ENCODE measurements at places on chromosomes 5 and 9.
A peak's percentile ranks its signal among the peaks of the same experiment; 100 is the strongest.

- no peak for DNase-seq
Observed at GRCh38 chr9:108582726-108583125, 273.1 kb downstream of the ACTL7B start.

DNA sequence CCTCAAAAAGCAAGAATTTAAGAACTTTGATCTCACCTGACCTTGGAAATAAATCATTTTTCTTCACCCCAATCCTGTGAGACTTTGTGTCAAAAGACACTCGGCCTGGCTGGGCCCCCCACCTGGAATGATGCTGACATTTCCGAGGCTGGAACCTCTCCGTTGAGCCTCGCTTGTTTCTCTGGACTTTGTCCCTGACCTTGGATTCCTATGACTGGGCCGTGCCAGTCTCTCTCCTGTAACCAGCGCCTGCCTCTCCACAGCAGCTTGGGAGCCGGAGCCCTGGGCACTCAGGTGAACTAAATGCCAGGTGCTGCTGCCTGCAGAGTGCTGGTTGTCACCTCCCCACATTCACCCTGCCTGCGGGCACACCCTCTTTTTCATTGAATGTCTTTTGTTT, 62.7 kb downstream of the RETREG1 start:
- DNase-seq, result no peak

DNA sequence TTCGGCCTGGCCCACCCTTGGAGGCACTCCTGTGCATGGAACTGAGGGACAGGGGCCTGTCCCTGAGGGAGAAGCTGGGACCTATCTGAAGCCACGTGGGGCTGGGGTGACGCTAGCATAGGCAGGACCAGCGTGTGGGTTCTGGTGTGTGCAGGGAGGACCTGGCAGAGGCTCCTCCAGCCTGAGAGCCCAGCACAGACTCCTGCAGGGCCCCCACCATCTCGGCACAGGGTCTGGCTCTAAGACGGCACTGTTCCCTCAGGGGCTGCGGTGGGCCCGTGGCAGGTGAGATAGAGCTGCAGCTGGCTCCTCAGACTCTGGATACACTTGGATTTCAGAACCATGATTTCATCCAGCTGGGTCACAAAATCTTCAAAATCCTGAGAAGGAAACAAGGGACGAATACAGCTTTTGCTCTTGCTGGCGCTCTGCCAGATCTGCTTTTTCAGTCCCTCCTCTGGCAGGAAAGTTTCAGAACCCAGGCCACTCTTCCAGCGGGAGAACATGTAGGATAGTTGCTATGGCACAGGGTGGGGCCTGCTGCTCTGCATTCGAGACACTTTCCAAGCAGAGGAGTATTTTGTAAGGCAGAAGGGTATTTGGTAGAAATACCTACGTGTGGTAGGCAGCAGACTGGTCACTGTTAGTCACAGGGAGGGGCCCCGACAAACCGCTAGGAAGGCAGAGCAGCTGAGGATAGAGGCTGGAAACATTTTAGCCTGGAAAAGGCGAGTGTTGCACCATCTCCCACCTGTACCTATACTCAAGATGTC, 74.7 kb downstream of the KIF24 start:
- DNase-seq, result peak; percentile 97

- no peak for DNase-seq
Observed at GRCh38 chr9:81819859-81820546, 108.2 kb upstream of the SPATA31D4 start.

DNA sequence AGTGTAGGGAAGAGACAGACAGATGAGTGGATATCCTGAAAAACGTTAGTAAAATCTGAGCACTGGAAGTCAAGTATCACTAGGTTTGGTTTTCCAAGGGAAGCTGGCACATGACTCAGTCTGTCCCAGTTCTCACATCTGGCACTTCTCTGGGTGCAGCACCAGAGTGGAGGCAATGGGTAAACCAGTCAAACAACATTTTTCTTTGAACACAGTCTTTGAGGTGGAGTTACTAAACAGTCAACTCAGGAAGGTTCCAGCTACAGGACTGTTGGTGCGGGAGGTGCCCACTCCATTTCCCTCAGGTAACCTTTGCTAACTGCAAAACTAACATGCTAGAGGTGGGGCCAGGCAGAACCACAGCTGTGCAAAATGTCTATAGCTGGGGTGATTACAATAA, 301.4 kb upstream of the RFX3 start:
- peak; percentile 96 for DNase-seq

DNA sequence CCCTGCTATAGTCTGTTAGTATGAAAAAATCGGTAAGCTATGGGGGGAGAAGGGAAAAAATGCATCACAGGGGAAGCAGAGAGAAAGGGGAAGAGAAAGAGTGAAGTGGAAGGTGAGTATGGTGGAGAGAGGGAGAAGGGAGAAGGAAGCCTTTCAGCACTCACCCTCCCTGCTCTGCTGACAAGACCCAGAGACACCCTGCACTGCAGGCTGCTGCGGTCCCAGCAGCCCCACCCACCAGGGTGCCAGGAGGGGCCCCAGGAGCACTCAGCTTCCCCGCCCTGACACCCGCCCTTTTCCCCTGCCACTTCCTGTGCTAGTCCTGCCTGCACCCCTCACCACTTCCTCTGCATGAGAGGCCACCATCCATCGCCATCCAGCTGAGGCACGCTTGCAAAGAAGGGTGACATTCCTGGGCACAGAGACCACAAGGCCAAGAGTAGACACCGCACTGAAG, 12.7 kb downstream of the STK10 start:
- no peak for DNase-seq

DNA sequence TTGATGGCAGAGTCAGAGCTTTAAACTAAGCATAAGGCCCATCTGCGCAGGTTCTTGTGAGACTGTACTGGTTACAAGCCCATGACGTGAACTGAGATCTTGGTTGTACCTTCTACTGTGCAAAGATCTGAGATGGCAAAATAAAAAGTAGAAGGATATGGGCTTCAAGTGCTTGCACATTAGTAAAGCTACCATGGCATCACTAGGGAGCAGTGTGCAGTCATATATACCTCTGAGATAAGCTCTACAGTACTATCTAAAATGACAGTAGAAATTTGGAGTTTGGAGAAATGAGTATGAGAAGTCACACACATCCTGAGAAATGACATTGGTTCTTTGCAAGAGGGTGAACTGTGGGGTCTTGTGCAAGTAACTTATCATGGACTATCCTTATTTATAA, 408.2 kb upstream of the PRR16 start:
- peak; percentile 46 for DNase-seq

GRCh38 chr5:128155776-128156175, 72.2 kb downstream of the SLC12A2 start:
- DNase-seq, result no peak

Measured in bronchial epithelial cell (primary cell).